ENCODE measurements at places on chromosomes 13 and 19.

DNA sequence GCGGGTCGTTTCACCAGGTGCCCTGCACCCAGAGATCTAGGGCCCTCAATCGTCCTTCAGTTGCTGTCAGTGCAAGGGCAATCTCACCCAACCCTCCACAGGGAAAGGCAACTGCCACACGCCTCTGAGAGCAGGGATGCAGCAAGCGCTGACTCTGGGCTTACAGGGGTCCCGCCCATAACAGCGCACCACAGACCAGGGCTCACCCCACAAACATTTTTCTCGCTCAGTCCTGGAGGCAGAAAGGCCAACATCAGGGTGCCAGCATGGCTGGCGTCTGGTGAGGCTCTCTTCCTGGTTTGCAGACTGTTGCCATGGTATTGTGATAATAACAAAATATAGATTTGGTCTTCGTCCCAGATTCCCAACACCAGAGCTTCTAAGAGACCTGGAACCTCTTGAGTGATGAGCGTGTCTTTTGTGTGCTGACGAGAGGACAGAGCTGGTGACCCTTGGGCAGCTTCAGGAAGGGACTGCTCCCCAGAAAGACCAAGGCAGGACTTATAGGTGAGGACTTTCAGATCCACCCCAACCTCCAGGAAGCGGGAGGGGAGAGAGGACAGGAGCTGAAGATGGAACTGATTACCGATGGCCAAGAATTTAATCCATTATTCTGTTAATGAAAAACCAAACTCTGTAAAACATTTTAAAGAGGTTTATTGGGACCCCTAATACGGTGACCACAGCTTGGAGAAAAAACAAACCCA lies 51.3 kb downstream of the C13orf46 start:
- DNase-seq = no peak

DNA sequence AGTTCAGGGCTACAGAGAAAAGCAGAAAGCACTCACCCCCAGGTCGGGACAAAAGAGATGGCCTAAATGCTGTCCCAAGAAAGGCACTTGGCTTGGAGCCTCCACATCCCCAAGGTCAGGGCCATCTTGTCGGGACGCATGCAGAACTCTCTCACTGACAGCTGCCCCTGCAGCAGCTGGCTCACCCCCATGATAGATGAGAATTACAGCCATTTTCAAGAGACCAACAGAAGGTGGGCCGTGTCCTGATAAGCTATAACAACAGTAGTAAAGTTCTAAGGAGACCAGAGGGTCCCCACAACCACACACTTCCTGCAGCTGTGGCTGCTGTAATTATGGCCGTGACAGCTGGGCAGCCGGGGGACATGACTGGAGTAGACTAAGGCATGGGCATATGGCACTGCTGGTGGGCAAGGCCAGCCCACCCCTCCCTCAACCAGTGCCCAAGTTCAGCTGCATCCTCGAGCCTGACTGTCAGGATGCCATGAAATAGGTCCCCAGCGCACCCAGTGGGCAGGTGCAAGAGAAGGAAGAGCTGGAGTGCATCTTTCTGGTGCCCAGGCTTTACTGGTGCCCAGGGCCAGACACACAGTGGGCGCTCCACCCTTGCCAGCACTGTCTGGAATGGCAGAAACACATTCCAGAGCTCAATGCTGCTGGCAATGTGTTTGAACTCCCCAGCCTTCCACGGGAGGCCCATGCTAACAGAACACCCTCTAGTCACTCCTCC lies 436.7 kb upstream of the ZNF507 start:
- peak; percentile 11 for DNase-seq

- no peak for DNase-seq
These were observed 3.6 kb upstream of the PLIN4 start for GRCh38 chr19:4521888-4522242.

DNA sequence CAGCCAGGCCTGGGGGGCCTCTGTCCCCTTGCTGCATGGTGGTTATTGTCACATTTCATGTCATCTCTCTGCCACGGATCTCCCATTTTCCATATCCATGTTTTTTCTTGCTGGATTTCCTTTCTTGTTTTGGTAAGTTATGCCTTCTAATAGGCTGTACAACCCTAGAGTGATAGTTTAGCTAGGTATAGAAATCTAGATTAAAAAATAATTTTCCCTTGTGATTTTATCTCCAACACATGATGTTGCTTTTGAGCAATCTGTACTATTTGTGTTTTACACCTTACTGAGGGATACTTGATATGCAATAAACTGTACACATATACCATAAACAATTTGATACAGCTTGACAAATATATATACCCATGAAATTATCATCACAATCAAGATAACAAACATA lies 17.0 kb downstream of the SOX1 start:
- no peak for DNase-seq

DNA sequence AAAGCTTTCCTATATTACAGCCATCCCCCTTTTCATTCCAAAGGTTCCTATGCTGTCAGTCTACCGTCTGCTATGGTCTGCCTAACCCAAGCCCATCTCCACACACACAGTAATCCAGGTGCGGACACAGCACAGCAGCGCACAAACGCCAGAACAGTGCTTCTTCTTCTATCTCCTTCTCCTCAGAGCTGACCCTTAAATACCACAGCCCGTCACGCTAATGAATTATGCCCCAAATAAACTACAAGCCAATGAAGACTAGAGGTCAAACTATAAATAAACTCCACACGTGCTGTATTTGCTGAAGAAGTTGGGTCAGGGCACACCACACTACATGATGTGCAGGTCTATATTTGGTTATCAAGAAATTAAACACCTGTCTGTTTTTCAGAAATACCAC lies 71.8 kb downstream of the TBC1D4 start:
- peak; percentile 31 for DNase-seq

DNA sequence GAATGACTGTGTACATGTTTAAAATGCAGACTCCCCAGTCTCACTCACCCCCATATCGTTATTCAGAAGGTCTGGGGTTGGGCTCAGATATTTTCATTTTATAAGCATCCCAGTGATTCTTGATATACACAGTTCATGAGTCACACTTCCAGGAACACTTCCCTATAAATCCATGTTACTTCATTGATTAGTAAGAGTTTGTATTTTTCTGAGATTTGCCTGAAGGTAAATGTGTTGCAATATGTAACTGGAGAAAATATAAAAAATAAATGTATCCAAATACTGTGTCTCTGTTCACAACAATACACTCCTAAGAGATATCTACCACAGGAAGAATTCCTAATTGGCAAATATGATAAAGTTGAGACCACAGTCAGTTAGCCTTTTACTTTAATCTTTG lies 6.6 kb upstream of the PDX1 start:
- DNase-seq = no peak

DNA sequence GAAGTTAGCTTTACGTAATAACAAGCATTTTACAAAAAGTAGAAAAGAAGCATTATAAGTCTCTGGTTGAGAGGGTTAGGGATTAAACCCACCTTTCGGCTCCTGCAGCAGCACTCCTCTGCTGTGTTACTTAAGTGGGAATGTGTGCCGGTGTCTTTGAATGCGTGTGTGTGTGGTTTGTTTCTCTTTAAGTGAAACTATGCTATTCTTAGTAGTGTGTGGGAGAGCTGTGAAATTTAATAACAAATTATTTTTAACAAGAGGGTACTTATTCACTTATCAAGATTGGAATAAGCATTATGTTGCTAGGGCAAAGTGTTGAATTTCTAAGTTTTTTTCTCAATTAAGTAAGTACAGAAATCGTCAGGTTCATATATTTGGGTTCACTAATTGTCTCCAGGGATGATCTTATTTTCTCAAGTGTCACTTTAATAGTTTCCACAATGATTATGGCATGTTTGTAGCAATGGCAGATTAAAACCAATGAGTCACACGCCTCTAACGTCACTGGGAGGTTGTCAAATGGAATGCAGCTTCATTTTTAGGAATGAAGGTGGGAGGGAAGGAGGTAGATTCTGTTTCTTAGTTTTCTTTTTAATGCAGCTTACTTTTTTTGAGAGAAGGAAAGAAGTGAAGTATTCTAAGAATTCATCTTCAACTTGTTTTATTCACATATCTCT lies 151.3 kb downstream of the LMO7 start:
- DNase-seq = no peak

DNA sequence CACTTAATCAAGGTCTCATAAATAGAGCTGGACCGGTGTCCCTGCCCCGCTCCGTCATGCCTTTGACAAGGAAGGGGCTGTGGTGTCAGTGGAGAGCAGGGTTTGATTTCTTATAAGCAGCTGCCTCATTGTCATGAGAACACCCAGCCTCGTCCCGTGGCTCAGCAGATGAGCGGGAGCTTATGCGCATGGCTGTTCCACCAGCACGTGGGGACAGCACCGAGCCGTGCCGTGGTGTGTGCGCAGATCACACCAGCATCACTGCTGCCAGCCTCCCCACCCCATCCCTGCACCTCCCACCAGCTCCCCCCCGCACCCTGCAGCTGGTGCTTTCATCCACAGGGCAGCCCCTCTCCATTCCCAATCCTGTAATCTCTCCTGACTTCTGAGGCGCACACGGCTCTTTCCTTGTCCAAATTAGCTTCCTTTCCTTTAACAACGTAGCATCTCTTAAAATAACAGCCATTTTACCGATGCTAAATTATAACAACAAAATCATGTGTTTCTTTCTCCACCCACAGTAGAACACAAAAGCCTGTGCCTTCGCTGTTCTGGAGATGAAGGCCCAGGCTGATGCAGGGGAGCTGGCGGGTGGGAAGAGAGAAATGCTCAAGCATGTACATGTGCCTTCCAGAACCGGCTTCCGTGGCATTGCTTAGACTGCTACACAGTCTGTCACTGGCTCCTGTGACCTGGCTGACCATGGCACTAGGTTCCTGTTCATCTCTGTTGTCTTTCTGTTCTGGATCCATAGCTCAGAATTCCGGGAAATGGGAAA lies 96.8 kb downstream of the RAB20 start:
- no peak for DNase-seq

DNA sequence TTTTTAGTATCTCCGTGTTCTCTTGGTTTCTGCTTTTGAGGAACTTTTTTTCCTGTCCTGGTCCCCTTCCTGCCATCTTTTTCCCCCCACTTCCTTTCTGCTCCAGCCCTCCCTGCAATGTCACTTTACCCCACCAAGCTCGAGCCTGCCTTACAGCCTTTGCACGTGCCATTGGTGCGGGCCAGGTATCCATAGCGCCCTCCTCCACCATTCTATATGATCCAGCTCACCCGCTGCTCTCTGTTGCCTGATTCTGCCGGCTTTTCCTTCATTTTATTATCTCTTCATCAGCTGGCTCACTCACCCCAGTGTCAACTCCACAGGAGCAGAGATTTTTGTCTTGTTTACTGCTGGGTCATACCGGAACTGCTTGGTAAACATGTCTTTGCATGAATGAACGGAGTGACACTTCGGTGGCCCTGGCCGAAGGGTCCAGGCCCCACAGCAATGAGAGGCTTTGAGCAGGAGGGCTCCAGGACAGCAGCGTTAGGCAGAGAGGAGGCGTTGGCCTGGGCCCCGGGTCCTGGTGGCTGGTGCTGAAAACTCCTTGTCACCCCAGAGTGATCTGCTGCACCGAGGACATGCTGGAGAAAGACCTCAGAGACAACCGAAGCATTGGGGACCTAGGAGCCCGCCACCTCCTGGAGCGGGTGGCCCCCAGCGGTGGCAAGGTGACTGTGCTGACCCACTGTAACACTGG lies 1.2 kb downstream of the MRI1 start:
- DNase-seq = no peak

- DNase-seq = no peak
These were observed 7.4 kb upstream of the CEBPG start for GRCh38 chr19:33366127-33366526.

- no peak for DNase-seq
These were observed 8.6 kb downstream of the RFPL4AL1 start for GRCh38 chr19:55777528-55777927.

GRCh38 chr19:38929929-38930775 lies at the start of gene SARS2:
TSS of gene SARS2 (minus strand) at chr19:38930763. CDS start at chr19:38930736, 27 bp downstream.
- DNase-seq = peak; percentile 96

- DNase-seq = no peak
These were observed 262.1 kb downstream of the B3GLCT start for GRCh38 chr13:31461923-31462322.

All from muscle of leg (tissue), 16 donors.